ENCODE measurements at places on chromosomes 12 and 14.

- no peak for DNase-seq
Observed at GRCh38 chr14:105147671-105148603, 20.6 kb downstream of the JAG2 start.

DNA sequence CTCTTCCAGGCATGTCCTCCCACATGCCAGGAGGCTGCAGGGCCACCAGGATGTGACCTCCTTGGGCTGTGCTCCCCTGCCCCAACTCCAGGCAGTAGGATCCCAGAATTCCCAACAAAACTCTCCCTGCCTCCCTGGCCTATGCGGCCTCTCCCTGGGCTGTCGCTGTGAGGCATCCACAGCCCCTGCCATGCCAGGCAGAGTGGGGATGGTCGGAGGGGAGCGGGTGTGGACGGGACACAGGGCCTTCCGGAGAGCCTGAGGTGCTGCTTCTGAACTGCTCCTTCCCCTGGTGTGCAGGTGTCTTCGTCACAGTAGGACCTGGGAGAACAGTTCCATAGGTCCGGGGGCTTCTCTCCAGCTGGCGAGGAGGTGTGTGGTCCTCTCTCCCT lies 18.3 kb downstream of the GPR132 start:
- DNase-seq = no peak

DNA sequence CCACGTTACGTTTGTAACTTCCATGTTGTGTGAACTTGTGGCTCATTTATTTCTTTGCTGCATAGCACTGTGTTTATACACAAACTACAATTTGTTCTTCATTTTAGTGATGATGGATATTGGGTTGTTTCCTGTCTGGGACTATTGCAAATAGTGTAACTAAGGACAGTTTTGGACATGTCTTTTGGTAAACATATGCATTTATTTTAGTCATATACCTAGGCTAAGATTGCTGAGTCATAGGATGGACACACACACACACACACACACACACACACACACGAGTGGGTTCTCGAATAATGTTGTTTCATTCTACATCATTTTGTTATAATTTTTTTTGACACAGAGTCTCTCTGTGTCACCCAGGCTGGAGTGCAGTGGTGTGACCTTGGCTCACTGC lies 123.5 kb upstream of the CAND1 start:
- DNase-seq = no peak

DNA sequence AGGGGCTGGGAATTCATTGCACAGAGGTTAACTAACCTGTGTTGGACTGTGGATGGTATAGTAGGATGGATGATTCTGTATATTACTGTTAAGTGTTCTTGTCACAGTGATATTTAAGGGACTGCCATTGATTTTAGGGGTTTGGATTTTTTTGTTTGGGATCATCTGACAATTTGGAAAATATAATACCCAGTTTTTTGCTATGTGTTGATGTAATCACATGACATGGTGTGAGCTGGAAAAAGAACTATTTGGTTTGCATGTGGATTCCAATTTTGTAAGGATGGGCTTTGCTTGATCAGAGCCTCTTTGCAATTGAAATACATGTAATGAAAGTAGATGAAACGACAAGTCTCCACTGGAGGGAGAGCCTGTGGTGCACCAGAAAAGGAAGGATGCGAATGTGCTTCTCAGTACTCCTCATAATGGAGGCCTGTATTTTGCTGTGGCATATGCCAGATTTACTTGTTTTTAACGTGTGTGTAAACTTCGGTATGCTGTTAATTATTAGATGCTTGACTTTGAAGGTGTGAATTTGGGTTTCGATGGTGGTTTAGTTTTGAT lies 2.7 kb downstream of the DYRK2 start:
- DNase-seq = peak; percentile 34

- DNase-seq = no peak
Observed at GRCh38 chr14:79356040-79356439, 855.3 kb downstream of the DIO2 start.

DNA sequence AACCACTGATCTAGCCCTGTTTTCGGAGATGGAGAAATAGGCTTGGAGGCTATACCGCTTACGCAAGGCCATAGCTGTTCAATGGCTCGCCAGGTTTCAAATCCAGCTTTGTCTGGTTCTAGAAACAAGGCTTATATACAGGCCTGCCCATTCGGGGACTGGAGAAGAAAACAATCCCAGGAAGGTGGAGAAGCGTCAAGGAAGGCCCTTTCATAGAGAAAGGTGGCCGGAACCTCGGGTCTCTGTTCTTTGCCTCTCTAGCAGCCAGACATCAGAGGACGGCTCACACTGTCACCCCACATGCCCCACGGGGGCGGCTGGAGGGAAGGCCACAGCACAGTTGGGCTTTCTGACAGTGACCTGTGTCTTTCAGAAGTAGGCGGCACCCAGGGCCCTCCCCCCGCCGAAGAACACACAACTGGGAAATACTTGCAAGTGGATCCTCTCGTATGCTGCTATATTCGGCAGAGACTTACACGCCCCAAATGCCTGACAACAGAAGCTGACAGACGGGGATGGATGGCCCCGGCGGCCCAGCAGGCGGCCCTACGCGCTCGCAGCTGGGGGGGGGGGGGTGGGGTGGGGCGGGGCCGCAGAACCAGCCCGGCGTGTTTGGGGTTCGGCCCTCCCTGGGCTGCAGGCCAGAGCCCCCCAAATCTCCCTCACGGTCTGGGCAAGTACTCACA lies 4.5 kb upstream of the SETD1B start:
- peak; percentile 37 for DNase-seq

GRCh38 chr14:99596071-99596627 lies 7.9 kb downstream of the CCDC85C start:
- no peak for DNase-seq

DNA sequence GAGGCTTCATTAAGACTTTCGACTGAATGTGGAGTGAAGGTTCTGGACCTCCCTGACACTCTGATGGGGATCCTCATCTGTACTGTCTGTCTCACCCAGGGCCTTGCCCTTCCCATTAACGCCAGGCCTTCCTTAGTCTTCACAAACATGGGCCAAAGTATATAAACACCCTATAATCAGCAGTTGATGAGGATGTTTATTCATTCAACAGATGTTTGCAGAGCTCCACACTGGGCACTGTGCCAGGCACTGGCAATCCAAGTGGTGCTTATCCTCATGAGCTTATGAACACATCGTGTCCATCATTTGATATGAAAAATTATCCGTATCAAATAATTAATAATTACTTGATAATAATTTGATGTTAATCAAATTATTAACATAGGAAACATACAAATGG lies 454.4 kb downstream of the FUT8 start:
- DNase-seq = no peak

- DNase-seq = no peak
Observed at GRCh38 chr12:94309373-94309772, 150.3 kb downstream of the CEP83 start.

GRCh38 chr14:62436261-62436660 lies 609.0 kb downstream of the KCNH5 start:
- DNase-seq = no peak

DNA sequence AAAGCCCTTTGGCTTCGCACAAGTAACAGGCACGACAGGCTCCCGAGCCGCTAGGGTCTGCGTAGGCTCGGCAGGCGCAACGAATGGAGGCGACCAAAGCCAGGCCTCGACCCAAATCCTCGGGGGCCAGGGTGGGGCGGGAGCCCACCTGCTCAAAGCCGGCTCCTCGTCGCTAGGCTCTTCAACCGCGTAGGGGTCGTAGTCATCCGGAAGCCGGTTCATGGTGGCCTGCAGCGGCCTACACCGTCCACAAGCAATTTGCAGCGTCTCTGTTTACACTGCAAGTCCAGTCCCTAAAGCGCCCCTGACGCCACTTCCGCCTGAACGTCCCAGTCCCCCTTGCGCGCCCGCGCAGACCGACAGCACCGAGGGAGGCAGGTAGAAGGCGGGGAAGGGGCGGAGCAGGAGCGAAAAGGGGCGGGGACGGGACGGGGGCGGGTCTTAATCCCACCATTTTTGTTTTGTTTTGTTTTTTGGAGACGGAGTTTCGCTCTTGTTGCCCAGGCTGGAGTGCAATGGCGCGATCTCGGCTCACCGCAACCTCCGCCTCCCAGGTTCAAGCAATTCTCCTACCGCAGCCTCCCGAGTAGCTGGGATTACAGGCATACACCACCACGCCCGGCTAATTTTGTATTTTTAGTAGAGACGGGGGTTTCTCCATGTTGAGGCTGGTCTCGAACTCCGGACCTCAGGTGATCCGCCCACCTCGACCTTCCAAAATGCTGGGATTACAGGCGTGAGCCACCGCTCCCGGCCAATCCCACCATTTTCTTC lies at the start of gene EAPP:
Gene EAPP (minus strand): TSS at position 295 of the 774 bp plus-strand sequence. CDS start 73 bp downstream, at position 222.
- DNase-seq = no peak

GRCh38 chr14:54528973-54529372 lies 19.3 kb downstream of the CGRRF1 start:
- no peak for DNase-seq

Data from AML-193 (cell line).